ENCODE measurements at places on chromosomes 11 and 22. TPM values are rescaled to one million over a fixed set of nuclear protein-coding genes. Genes with fewer than 3 reads are reported as not detected.

The PLAAT4 gene
- total RNA-seq: 15.5 TPM

The BLID gene
- total RNA-seq: 6.6 TPM

The OR52I1 gene
- not detected for total RNA-seq

The WT1 gene
- 0.88 TPM for total RNA-seq

The CCDC116 gene
- total RNA-seq: 0.22 TPM

The LGALS12 gene
- not detected for total RNA-seq

The SHISA8 gene
- not detected for total RNA-seq

The RAB38 gene
- 2.8 TPM for total RNA-seq

The OR8G1 gene
- total RNA-seq: not detected

The GTSE1 gene
- total RNA-seq: 0.66 TPM

The LTBP3 gene
- total RNA-seq: 55.6 TPM

The NPAS4 gene
- total RNA-seq: not detected

The PAMR1 gene
- 185 TPM for total RNA-seq

The ROM1 gene
- total RNA-seq: 4.6 TPM

The RASSF10 gene
- not detected for total RNA-seq

The CALCA gene
- total RNA-seq: not detected

The BRSK2 gene
- not detected for total RNA-seq
